ENCODE measurements at places on chromosomes 2 and 18.

DNA sequence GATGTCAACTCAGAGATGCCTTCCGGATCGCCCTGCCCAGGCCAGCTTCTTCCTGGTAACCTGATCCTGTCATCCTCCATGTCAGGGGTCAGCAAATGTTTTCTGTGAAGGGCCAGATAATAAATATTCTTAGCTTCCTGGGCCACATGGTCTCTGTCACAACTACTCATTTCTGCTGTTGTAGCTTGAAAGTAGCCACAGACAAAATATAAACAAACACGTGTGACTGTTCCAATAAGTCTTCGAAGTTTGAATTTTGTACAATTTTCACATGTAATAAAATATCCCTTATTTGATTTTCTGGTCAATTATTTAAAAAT lies 35.8 kb downstream of the ANXA4 start:
- no peak for DNase-seq

DNA sequence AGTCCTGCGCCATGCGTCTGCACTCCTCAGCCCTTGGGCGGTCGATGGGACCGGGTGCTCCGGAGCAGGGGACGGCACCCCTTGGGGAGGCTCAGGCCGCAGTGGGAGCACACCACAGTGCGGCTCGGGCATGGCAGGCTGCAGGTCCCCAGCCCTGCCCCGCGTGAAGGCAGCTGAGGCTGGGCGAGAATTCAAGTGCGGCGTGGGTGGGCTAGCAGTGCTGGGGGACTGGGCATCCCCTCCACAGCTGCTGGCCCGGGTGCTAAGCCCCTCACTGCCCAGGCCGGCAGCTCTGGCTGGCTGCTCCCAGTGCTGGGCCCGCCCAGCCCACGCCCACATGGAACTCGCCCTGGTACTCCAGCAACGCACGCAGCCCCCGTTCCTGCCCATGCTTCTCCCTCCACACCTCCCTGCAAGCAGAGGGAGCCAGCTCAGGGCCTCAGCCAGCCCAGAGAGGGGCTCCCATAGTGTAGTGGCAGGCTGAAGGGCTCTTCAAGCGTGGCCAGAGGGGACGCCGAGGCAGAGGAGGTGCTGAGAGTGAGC lies 198.3 kb upstream of the CNTNAP5 start:
- DNase-seq, result no peak

DNA sequence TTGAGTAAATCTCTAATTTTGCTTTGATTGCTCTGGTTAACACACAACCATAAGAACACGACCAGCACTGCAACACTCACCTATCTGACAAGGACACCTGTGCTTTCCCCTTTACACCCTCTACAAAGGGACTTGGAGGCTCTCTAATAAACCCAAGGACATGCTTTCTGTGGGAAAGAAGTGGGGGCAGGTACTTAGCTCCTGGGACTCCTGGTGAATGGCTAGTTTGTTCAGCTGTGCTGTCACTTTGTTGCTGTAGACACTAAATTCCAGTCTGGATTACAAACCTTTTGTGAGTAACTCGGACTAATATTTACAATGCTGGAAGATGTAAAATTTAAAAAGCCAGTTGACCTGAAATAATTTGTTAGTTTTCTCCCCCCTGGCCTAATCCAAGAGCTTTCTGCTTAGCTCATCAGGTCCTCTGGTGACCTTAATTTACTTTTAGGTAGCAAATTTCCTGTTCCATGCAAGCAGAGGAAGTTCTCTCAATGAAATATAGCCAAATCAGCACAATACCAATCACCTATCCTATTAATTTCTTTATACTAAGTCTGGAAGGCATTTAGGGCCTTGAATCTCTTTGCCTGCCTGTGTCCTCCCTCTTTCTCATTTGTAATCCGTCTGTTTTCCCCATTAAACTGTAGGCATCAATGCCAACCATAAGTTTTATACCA lies 67.5 kb downstream of the PLCL1 start:
- peak; percentile 6 for DNase-seq

DNA sequence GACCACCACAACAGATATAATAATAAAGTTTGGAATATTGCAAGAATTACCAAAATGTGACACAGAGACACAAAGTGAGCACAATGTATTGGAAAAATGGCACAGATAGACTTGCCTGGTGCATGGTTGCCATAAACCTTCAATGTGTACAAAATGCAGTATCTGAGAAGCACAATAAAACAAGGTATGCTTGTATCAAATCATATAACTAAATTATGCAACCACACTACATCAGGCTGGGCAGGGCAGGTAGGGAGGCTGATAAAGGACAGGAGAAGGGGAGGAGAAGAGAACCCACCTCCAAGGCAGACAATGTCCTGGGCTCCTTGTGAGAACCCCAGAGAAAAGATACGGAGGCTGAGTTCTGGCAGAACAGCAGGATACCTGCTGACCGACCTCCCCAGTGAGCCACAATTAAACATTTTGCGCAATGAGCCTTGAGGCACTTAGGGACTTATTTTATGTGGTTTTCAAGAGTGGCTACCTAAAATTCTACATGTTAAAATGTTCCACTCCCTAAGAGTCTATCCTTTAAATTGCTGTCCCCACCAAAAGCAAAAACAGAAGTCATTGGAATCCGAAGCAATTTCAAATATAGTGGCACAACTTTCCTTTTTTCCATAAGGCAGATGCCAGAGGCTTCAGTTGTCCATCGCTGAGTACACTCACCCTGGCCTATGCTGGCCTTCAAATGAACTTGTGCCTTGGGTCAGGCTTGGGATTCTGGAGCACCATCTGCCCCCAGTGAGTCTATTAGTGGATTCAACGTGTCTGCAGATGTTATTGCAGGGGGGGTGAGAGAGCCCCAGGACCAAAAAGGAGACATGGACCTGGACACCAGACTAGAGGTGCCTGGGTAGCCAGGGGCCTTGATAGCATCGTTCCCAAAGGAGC lies 16.8 kb downstream of the WDFY1 start:
- DNase-seq, result no peak

- peak; percentile 82 for DNase-seq
These were observed 20.4 kb downstream of the UBXN4 start for GRCh38 chr2:135762022-135762421.

DNA sequence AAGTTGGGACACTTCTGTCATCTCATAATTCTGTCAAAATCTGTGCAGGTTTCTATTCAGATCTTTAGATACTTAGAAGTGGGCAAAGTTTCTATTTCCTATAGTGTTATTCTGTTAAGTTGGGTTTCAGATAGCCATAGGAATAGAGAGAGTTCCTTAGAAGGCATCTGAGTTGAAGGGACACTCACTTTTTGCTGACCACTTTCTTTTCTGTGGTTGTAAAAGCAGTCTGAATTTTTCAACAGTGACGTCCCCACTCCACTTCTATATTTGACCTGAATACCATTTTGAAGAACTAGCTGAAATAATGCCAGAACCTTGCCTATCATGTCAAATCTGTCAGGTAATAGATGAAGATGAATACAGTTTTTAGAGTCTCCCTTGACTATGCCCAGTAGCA lies 267.3 kb downstream of the SPAG16 start:
- DNase-seq, result no peak

- DNase-seq, result no peak
These were observed 268.5 kb downstream of the SH3BP4 start for GRCh38 chr2:235220331-235220730.

- DNase-seq, result no peak
These were observed 73.9 kb downstream of the LRRFIP1 start for GRCh38 chr2:237701033-237701858.

DNA sequence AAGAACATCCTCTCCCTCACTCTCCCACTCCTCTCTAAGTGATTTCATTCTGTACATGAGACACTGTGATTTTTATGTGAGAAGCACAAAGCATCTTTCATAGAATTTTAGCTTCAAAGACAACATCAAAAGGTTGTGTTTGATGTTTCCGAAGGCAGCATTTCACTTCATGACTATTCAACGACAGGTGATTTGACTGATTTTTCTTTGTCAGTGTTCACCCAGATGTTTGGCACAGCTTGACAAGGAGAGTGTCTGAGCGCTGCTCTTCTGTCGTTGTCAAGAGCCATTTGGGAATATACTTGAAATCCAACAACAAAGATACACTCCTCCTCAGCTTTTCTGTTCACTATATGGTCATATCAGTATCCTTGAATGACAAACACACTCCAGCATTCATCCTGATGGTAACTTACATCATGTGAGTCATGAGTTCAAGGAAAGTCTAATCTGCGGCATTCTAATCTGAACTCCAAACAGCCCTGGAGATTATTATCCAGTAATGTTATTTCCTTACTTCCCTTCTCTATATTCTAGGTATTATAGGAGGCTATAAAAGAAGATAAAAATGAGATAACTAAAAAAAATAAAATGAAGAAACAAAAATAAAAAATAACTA lies 45.9 kb upstream of the ST6GAL2 start:
- DNase-seq, result no peak

GRCh38 chr2:207284556-207285472 lies 119.1 kb upstream of the KLF7 start:
- DNase-seq, result peak; percentile 56

DNA sequence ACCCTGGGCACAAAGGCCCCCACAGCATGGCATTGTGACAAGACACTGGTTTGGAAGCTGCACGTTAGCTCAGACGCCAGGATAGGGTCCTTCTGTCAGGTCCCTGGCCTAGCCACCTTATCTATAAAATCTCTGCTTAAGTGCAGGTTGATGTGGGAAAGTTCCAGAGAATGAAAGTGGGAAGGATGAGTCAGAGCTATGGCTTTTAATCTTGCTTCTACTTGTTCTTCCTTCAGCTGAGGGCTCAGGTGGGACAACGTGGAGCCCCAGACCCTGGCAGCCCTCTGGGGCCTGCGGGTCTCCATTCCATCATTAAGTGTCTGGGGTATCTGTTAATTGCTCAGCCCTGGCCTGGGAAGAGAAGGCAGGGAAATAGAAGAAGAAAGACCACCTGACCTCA lies 64.5 kb downstream of the CELF4 start:
- no peak for DNase-seq

- peak; percentile 11 for DNase-seq
These were observed 105.9 kb downstream of the PXDN start for GRCh38 chr2:1638281-1638860.

GRCh38 chr2:140657657-140658056 lies 1473.2 kb downstream of the LRP1B start:
- DNase-seq, result peak; percentile 8
